ENCODE measurements at places on chromosomes 3 and 15. TPM values are rescaled to one million over a fixed set of nuclear protein-coding genes. Genes with fewer than 3 reads are reported as not detected.

GRCh38 chr15:88083811-88084760 is 172.5 kb downstream of the NTRK3 start:
- no peaks in the 10 kb centered on the region for H3K27me3 ChIP-seq
- no peak overlapping the region for H3K27ac ChIP-seq
- DNase-seq, result no peak
- H3K4me3 ChIP-seq, result no peak overlapping the region
- H3K36me3 ChIP-seq, result no peaks in the 10 kb centered on the region

The SNTN gene
- total RNA-seq, result not detected

The CASR gene
- not detected for total RNA-seq

The GOLGA8S gene
- under 0.01 TPM for total RNA-seq

The SCAP gene
- total RNA-seq, result 70.1 TPM

Measured in osteoblast (primary cell).